COR-L47 (cell line): ENCODE measurements at places on chromosomes 12 and 14.

- DNase-seq: no peak
These were observed 78.2 kb upstream of the MBIP start for GRCh38 chr14:36398463-36399291.

- DNase-seq: no peak
These were observed 282.1 kb upstream of the GRIP1 start for GRCh38 chr12:66960704-66961690.

GRCh38 chr12:79455286-79455685 lies 235.5 kb downstream of the PAWR start:
- DNase-seq: no peak

GRCh38 chr12:108576660-108577234 lies 14.4 kb downstream of the ISCU start:
- no peak for DNase-seq

GRCh38 chr14:90499121-90499520 lies 102.3 kb downstream of the CALM1 start:
- no peak for DNase-seq

DNA sequence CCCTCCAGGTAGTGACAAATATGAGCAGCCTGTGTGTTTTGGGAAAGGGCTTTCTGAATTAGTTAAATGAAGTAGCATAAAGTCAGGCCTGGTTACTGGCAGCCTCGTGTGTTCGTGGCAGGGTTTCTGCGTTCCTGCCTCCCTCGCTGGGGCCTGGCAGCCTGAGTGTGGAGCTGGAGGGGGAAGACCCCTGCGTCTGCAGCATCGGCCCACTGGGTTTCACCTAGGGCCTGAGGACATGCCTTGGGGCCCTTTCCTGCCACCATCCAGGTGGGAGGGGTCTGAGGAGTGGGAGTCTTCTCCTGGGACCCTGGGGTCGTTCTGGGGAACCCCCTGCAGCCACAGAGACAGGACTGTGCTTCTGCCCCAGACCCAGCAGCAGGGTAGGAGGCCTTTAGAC lies 20.4 kb upstream of the AMN start:
- DNase-seq: no peak

GRCh38 chr14:65805113-65805473 lies 392.6 kb downstream of the FUT8 start:
- DNase-seq: no peak

DNA sequence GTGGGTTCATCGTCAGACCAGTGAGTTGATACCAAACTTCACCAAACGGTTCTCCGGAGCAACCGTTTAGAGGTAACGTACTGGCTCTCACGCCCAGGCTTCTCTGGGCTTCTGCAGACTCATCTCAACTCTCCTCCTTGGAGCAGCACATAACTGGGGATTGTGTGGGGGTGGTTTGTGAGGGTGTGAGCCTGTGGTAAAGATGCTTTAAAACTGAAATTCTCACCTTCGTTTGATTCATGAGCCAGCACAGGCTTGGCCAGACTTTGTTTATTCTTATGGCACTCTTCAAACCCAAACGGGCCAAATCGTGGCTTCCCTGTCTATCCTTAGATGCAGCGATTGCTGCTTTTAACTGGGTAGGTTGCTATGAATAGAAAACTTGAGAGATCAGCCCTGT lies 121.3 kb downstream of the SAMD4A start:
- no peak for DNase-seq

DNA sequence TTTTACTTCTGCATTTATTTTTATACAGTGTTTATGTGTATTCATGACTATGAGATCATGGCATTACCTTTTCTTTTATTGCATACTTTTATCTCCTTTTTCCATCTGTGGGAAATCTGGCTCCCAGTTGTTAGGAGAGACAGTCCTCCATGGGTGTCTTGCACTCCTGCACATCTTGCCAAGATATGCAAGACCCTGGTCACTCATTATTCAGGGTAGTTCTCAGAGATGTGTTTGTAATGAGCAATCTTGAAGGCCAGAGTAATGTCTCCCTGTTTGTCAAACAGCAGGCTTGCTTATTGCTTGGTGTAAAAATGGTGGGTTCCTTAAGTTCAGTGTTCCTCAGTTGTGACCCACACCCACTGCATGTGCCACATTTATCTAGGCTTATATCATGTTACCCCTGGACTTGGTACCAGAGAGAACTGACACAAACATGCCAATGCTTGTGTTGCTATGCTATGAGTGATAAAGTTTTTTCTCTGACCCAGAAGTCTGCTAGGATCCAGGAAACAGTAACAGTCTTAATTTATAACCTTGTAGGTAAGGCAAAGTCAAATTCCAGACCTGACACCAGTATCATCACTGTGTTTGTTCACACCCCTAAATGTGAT lies 36.8 kb downstream of the PPHLN1 start:
- no peak for DNase-seq

DNA sequence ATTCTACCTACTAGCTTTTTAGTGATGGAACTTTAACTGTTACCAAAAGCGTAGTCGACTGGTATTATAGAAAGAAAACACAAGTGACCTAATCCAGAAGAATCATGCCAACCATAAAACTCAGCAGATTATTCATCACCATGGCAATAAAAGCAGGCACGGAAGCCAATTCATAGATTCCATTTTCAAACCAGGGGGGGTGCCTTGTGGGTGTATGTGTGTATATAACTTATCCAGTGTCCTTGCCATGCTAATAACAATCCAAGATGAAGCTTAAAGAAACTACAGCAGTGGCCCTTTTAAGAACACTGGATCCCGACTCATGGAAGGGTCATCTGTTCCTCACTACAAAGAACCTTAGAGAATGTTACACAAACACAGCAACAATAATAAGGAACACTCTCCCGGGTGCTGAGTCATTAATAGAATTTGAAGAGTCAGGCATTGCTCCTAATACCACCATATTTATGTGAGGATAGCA lies 61.0 kb downstream of the EPS8 start:
- DNase-seq: no peak

DNA sequence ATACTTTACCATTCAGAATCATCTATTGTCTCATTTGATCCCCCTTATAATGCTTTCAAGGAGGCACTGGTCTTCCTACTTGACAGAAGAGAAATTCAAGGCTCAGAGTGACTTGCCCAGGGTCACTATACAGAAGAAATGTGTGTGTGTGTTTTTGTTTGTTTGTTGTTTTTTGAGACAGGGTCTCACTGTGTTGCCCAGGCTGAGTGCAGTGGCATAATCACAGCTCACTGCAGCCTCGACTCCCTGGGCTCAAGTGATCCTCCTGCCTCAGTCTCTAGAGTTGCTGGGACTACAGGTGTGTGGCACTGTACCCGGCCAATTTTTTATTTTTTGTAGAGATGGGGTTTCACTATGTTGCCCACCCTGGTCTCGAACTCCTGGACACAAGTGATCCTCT lies 22.9 kb downstream of the IRF2BPL start:
- no peak for DNase-seq

GRCh38 chr12:29771165-29771564 lies 12.6 kb downstream of the TMTC1 start:
- no peak for DNase-seq

- DNase-seq: no peak
These were observed 240.0 kb downstream of the BMP4 start for GRCh38 chr14:53716578-53716977.

DNA sequence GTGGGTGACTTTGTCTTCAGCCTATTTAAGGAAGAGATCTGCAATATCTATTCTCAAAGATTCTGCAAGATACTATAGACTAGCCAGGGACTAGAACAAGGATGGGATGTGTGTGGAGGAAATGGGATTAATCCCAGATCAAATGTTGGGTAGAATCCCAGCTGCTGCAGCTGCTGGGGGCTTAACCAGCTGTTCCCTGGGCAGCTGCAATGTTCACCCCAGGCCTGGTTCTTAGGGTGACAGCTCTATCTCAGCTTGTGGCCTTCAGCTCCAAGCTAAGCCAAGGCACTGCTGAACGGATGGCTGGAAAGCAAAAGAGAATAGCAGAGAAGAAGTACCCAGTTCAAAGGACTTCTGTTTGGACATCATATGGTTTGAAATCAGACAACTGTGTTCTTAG lies 10.0 kb upstream of the RHEBL1 start:
- no peak for DNase-seq

DNA sequence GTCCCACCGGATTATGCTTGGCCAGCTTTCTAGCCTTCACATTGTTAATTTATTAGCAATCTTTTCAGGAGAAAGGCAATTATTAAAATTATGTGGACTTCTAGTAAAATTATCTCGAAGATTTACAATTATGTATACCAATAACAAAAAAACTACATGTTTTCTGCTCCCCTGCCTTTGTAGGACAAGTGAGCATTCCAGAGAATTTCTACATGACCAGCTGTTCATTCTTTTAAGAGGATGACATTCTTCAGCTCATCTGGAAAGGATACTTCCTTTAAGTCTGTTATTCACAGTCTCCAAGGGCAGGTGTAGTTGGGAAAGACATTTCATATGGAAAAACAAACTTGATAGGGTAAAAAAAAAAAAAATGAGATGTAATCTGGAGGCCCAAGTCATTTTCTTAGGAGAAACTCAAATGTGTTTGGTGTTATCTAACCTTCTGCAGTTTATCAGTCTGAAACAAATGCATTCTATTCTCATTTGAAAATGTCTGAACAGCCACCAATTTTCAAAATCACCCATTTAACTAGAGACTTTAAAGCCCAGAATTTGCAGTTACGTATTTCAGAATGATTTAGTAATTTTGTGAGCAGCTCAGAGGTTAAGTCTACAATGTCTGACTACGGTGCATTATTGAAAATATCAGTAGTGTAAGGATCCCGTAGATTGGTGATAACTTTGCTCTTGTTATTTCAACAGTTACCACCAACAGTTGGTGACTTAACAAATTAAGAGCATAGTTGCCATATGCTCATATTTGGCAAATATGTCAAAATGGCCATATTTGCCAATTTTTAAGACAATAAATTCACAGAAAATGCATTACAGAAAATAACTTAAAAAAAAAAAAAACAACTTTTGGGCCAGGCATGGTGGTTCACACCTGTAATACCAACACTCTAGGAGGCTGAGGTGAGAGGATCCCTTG lies 1.8 kb upstream of the PHLDA1 start:
- DNase-seq: no peak

DNA sequence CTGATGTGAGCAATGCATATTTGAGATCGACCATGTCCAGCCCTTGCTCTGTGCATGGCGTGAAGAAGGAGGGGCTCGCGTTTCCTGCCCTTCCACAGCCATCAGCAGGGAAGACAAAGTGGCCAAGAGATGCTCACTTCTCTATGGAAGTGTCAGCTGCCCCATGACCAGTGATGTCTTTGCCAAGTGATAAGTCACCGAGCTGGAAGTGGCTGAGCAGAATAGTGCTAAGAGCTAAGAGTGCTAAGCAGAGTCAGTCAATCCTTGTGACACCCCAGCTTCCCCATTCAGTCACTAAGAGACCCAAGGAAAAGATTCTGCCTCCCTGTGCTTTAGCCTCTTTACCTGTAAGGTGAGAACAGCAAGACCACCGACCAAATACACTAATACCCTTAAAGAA lies 50.5 kb upstream of the CEP83 start:
- no peak for DNase-seq

GRCh38 chr12:13817131-13817530 lies 164.3 kb downstream of the GRIN2B start:
- DNase-seq: no peak

DNA sequence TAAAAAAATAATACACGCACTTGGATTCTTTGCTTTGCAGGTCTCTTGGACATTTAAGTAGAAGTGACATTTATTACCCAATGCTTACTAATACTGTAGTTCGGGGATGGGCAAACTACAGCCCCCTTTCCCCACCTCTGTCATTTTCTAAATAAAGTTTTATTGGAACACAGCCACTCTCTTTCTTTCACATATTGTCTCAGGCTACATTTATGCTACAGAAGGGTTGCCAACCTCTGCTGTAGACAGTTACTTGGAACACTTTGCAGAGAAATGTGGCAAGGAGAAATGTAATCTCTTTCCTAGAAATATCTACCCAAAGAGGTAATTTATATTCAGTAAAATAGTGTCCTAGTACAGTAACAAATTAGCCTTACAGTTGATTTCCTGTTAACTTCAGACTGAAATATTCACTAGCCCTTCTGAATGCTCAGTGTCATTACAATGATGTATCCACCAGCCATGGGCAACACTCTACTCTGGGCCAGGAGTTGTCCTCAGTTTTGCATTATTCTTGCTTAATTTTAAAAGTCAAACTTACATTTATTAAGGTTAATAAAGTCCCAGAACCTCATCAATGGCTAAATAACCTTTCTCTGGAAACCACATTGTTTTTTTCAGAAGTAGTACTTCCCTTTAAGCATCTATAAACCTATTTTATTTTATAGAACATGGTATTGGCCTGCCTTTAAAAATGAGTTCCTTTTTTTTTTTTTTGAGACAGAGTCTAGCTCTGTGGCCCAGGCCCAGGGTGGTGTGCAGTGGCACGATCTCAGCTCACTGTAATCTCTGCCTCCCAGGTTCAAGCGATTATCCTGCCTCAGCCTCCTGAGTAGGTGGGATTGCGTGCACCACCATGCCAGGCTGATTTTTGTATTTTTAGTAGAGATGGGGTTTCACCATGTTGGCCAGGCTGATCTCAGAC lies 269.6 kb upstream of the AMIGO2 start:
- no peak for DNase-seq

DNA sequence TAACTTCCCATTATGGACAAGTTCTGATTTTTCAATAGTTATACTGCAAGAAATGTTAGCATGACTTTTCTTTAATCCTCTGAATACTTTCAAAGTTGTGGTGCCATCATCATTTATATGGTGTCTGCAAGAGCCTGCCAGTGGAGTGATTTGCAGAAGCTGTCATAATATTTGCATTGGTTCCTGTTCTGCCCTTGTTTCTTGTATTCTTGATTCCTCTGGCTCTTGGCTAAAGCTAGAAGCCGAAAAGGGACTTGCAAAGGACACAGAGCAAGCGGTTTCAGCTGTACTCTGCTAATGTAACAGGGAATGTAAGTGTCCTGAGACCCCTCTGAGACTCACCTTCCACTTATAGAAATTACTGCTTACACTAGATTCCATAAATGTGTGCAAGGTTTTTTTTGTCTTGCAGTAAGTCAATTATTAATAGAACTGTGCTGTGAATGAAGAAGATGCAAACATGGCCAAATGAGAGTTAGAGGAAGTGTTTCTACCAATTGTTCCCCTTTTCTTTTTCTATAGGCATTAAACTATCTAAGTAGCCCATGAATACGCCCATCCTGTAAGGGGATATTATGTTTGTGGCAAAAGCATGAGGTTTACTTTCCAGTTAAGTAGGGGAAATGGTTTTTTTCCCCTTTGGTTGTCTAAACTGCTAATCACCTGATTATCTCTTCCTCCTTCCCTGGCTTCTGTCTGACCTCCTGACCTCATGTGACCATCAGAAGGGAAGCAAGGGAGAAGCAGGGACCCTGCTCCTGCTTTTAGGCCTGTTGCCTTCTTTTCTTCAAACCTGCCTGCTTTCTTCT lies 5.3 kb downstream of the DYRK4 start:
- no peak for DNase-seq

DNA sequence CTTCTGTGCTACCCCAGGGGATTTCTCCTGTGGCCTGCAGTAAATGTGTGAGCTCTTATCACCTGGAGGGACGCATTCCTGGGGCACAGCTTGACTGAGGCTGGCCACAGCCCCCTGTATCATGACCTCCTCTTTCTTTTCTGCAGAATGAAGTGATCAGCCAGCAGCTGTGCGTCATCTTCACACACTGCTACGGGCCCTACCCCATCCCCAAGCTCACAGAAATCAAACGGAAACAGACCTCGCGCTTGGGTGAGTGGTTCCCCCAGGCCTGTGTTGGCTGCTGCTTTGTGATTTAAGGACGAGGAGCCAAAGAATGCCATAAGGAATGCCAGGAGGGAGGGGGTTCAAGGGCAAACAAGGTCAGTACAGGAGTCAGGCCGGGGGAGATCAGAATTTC lies 50.5 kb upstream of the PWP1 start:
- DNase-seq: no peak

GRCh38 chr12:110109837-110110535 lies 14.2 kb upstream of the IFT81 start:
- no peak for DNase-seq

GRCh38 chr12:65998031-65998430 lies 132.5 kb downstream of the LLPH start:
- DNase-seq: no peak
